ENCODE measurements at places on chromosomes 7 and 10.

DNA sequence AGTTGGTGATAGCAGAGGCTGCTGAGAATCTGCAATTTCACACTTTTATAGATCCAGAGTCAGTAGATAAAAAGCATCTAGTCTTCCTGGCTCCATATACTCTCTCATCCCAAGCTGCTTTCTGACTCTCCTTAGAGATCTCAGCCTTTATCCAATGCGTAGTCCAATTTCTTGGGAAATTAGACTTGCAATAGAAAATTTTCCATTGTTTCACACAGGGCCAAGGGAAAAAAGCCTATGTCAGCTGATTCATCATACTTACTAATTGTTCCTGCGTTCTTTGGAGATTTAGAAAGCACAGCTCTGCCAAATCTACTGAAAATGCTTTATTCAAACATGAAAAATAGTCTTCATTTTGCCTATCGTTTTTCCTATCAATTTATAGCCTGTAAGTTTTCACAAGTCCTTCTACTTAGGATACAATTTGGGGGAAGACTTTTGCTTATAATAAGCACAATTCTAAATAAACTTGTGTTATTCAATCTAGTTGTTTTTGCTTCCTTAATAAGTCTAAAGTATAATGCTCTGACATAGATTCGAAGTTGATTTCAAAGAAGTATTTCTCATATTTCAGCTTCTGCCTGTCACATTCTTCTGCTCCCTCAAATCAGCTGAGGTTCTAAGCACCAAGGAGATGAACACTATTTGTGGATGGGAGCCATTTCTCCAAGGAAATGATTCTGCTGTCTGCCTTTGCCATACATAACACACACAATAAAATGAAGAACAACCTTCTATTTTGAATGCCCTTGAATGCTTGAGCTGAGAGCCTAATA is 165.4 kb downstream of the ADAM12 start:
- DNase-seq, result no peak

GRCh38 chr7:92691578-92691977 is 101.4 kb upstream of the FAM133B start:
- peak; percentile 45 for DNase-seq

DNA sequence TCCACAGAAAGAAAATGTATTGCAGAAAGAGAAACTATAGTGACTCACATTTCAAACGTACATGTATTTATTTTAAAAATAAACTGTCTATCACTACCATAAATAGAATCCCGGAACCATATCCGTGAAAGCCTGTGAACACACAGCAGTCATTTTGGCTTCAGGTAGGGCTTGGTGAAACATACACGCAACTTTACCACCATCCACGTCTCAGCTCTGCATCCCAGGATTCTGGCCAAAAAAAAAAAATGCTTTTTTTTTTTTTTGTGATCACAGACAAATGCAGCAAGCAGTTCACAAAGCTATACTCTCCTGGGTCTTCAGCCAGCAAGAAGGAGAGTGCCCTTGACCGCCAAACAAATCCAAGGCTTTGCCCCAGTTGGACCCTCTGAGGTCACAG is 56.8 kb upstream of the OCM2 start:
- DNase-seq, result no peak

- DNase-seq, result no peak
These were observed 7.7 kb downstream of the BLNK start for GRCh38 chr10:96263669-96264068.

DNA sequence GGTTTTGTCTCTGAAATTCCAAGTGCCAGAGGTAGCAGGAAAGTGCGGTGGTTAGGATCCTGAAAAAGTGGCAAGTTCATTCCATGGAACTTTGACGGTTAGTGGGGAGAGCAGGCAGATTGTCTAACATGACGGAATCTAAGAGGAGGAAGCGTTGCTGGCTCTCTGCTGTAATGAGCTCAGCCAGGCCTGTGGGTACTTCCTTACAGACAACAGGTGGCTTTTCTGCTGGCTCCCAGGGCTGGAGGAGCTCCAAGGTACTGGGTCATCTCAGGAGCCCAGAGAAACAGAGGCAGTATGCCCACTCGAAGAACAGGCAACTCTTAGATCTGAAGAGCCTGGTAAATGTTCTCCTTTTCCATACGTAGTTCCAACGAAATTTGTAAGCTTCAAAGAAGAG is 3.1 kb upstream of the AIFM2 start:
- no peak for DNase-seq

GRCh38 chr10:1050145-1050544 is 1.2 kb upstream of the IDI1 start:
- no peak for DNase-seq

DNA sequence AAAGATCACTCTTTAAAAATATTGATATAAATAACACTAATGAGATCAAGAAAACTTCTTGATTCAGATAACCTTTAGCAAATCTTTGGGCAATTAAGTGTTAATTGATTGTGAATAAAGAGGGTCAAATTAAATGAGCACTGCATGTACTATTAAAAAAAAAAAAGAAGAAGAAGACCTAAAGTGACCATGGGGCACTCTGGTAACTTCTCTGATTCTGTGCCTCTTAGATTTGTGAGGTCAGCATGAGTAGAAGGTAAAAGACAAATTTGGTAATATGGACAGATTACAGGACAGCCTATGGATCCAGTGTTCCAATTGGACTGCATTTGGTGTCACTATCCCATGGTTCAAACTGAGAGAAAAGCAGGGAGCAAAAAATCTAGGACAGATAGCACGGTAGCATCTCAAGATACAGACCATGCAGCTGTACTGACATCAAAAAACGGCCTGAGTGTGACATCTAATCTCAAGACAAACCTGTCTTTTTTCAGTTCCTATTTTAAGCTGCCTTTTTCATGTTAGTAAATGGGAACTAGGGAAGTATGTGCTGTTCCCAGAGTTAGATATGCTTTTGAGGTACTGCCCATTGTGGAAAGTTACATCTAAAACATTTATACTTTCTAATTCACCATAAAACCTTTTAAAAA is 128.0 kb downstream of the KCND2 start:
- no peak for DNase-seq

DNA sequence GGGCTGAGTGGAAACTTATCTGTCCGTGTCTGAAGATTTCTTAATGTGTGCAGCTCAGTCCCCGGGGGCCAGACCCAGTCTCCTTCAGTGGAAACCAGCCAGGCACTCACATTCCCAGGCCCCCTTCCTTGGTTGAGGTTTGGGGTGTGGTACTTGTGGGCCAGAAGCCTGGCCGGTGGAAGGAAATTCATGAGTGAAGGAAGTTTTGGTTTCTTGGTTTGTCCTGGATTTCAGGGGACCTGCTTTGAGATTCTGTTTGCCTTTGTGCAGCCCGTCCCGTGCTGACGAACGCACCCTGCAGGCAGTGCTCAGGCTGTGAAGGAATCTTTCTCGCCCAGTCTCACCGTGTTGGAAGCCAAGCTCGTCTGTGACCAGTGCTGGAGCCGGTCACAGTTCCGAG is 2.9 kb downstream of the INPP5A start:
- DNase-seq, result no peak

DNA sequence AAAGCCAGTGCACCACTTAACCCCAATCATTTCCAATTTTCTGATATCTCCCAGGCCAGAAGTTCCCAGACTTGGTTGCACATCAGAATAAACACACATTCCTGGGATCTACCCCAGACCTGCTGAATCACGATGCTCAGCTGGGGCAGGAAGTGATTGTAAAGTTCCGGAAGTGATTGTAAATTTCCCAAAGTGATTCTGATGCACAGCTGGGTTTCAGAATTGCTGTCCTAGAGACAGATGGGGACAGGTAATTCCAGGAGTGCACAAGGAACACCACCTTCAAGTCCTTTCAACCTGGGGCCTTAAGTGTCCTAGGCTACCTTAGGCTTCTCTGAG is 104.2 kb upstream of the EEPD1 start:
- DNase-seq, result no peak

DNA sequence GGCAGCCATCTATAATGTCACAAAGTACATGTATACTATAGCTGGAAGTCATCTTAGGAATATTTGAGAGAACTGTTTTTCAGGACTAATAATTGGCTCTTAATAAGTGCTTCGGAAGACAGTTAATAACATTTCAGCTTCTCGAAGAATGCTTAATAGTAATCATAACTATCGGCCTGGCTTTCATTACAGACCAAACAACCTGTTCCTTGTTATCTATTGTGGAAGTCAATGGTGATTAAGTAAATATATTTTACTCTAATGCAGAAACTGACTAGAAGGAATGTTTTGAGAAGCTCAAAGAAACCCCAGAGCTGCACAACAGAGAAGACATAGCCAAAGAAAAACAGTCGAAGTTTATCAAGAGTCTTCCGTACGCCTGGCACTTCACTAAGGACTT is 106.8 kb upstream of the FAM133B start:
- DNase-seq, result no peak

DNA sequence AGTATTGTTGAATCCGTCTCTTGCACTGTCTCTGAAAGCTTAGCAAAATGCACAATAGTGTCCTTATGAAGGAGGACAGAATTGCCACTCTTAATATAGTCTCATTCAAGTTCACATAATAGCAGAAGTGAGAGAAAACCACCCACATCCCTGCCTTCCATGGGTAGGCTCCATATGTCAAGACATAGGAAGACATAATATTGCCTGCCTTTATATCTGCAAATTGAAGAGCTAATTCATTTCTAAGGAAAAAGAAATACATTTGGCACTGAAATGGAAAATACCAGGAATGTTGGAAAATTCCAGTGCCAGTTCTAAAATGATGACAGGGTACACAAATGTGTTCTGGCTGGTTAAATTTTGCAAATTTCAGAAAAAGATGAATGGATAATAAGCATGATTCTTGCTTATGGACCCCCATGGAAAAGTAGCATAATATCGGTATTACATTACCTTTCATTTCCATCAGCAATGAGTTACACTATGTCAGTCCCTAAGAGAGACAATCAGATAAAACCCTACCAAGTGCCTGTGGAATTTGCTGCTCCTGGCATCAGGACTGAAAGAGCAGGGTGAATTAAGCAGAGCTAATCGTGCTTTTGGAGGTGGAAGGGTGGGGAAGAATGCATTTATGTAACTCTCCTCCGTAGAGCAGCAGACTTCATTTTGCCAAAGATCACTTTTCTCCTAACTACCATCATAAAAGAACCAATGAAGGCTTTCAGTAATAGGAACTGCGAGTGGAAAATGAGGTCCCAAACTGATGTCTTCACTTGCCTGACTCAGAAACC is 312.6 kb downstream of the FGFR2 start:
- DNase-seq, result peak; percentile 47

DNA sequence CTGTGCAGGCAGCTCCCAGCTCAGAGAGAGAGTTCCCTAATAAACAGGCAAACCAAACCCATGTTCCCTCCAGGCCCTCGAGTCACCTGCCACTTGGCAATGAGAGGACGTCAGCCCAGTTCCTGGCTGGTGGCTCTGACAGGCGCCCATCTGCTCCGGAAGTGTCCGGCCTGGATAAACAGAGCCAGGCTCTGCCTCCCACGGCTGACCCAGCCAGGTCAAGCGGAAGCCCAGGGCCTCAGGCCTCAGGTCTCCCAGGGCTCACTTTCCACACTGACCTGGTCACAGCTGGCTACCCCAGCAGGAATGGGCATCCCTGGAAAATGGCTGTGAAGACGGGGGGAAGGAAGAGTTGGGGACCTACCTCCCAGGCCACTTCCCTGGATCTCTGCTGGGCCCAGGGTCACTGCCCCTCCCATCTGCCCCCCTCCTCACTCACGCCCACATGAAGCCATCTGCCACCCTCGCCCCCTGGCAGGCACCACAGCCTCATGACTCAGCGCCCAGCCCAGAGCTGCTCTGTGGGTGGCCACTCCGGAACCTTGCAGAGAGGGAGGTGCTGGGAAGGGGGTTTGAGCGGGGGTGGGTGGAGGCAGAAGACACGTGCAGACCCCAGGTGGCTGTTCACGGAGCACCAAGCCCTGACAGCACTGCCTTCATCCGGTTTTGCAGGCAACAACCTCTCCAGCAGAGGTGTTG is 37.4 kb upstream of the DUSP5 start:
- DNase-seq, result peak; percentile 52

GRCh38 chr7:91880016-91880412 is 488 bp downstream of the MTERF1 start:
- no peak for DNase-seq
